ENCODE measurements at places on chromosomes 3 and 15. TPM values are rescaled to one million over a fixed set of nuclear protein-coding genes. Genes with fewer than 3 reads are reported as not detected.

Gene FOXB1
- not detected for total RNA-seq

Gene GOLGA8M
- not detected for total RNA-seq

Gene EEF1AKMT4
- 10.9 TPM for total RNA-seq

Gene DUOX1
- 26.7 TPM for total RNA-seq

Gene STT3B
- total RNA-seq: 201 TPM

Gene MCCC1
- 16.7 TPM for total RNA-seq

Gene NEO1
- 65.9 TPM for total RNA-seq

Gene KBTBD12
- total RNA-seq: under 0.01 TPM

Gene DENND6A
- total RNA-seq: 34.9 TPM

Gene TRNT1
- total RNA-seq: 32.3 TPM

Gene MED12L
- total RNA-seq: 0.14 TPM

Gene ECE2
- not detected for total RNA-seq

Gene GOLGA8B
- 27.7 TPM for total RNA-seq

Gene ZNF106
- 53.2 TPM for total RNA-seq

Gene PPM1L
- total RNA-seq: 4.1 TPM

Gene DZIP1L
- total RNA-seq: 0.34 TPM

Gene C3orf70
- under 0.01 TPM for total RNA-seq

Gene CCNL1
- 113 TPM for total RNA-seq

Gene FBXL2
- 20.6 TPM for total RNA-seq

Gene C3orf85
- total RNA-seq: not detected

Gene CYP1A1
- total RNA-seq: 3.1 TPM

Gene UTS2B
- total RNA-seq: not detected

Gene ADAMTS7
- 5.0 TPM for total RNA-seq

Gene MNS1
- not detected for total RNA-seq

Gene SOX14
- total RNA-seq: not detected

Gene LDHAL6B
- not detected for total RNA-seq

Gene PLA1A
- total RNA-seq: 0.14 TPM

Gene CCDC50
- total RNA-seq: 77.0 TPM

Gene CTXN2
- not detected for total RNA-seq

Gene CAPN3
- total RNA-seq: 4.6 TPM

Gene RTF1
- 26.2 TPM for total RNA-seq

Gene DAZL
- total RNA-seq: not detected

Gene SHC4
- under 0.01 TPM for total RNA-seq

Gene SEMA6D
- 1.0 TPM for total RNA-seq

Gene OSBPL10
- total RNA-seq: 28.4 TPM

Gene NR2E3
- 0.14 TPM for total RNA-seq

Gene CSNK1G1
- 63.9 TPM for total RNA-seq

Gene SEMA5B
- 0.34 TPM for total RNA-seq

Gene A4GNT
- not detected for total RNA-seq

Gene TP63
- total RNA-seq: 254 TPM

Gene RASGRF1
- not detected for total RNA-seq

Gene HRG
- not detected for total RNA-seq

Gene COL6A5
- total RNA-seq: not detected

Gene QRICH1
- total RNA-seq: 56.7 TPM

Gene GOLGA8O
- not detected for total RNA-seq

Gene CRYGS
- total RNA-seq: 1.2 TPM

Gene MORC1
- not detected for total RNA-seq

Gene ACP3
- total RNA-seq: 5.0 TPM

Gene CPLX3
- not detected for total RNA-seq

Gene GBE1
- 96.4 TPM for total RNA-seq

Measured in nasal cavity respiratory epithelium epithelial cell of viscerocranial mucosa (primary cell).